ENCODE measurements at places on chromosomes 12 and 14.

DNA sequence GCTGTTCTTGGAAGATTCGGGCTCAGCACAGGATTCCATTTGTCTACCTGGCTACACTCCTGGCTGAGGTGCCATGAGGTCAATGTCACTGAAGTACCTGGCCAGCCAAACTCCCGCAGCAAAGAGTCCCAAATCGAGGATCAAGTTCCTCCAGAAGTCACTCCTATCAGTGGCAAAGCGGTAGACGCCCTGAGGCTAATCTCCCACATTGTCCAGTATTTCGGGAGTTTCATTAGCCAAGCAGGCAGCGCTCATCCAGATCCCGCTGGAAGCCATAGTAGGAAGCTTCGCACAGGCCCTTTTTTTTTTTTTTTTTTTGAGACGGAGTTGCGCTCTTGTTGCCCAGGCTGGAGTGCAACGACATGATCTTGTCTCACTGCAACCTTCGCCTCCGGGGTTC, 8.9 kb upstream of the AACS start:
- no peak for DNase-seq

GRCh38 chr12:93144109-93144508, 215.0 kb upstream of the EEA1 start:
- no peak for DNase-seq

DNA sequence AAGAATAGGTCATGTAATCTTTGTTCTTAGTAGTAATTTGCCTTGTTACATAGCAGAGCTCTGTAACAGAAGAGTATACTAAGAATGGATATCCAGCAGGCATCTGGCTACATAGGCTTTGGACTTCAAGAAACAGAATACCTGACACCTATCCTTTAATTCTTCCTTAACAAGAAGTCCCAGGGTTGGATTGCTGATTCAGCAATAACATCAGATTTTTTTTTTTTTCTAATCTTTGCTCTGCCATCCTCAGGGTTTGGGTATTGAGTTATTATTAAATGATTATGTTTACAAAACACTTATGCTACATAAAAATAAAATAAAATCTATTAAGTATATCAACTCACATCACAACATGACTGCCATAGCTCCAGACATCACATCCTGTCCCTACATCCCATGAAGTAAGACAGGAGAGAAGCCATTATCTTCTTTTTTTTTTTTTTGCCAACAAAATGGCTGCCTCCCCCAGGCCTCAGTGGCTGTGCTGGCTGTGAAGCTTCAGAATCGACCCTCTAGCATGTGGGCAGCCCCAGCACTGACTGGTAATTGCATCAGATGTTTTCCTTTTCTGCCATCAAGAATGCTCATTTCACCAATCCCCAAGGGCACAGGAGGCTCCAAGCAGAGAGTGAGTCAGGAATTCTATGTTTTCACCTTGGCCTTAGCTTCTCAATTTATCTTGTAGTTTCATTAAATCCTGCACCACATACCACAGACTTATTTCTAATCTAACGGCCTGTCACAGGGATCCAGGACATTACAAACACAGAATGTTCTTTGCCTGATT, 186.2 kb downstream of the DICER1 start:
- no peak for DNase-seq

- no peak for DNase-seq
Measured at GRCh38 chr14:23090254-23090636, 4.7 kb downstream of the ACIN1 start.

GRCh38 chr14:32934073-32934880, 4.4 kb upstream of the NPAS3 start:
- no peak for DNase-seq

DNA sequence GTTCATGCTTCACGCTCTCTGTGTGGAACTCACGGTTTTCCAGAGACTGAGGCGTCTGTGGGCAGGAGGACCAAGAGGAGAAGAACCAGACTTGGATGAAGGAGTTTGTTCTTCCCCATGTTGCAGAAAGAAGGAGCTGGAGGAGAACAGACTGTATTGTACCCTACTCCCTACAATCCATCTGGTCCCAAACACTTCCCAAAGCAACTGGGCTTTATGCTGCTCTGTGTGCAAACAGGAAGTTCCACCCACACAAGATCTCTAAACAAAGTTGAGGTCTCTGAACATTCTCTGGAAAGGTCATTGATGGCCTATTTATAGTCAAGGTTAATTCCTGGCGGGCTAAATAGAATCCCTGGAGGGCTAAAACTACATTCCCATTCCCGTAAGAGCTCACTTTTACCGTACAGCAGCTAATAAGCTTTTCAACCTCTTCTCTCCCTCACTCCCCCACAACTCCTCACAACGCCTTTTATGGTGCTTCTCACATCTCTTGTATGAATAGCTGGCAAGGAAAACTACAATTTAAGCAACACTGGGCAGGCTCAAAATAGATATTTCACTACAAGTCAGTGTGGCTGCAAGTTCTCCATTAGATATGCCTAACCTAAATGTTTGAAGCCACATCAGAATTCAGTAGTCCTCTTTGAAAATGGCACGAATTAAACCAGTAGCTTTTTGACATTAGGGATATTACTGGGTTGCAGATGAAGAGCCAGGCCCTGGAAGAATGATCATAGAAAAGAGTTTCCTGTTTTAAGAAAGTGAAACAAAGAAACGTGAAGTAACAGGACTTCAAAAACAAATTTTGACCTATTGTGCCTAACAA, at the start of gene A2M:
TSS of gene A2M (minus strand) at position 189 of the 829 bp plus-strand sequence. CDS start at position 119, 70 bp downstream.
- DNase-seq, result no peak

Data from activated CD4-positive, alpha-beta T cell treated with anti-CD3 and anti-CD28 coated beads, Interleukin-2, amount 50 U/mL, for 4 hours (primary cell).